Suppressor macrophage (primary cell): ENCODE measurements at places on chromosomes 12 and 14.
A peak's percentile ranks its signal among the peaks of the same experiment; 100 is the strongest.

DNA sequence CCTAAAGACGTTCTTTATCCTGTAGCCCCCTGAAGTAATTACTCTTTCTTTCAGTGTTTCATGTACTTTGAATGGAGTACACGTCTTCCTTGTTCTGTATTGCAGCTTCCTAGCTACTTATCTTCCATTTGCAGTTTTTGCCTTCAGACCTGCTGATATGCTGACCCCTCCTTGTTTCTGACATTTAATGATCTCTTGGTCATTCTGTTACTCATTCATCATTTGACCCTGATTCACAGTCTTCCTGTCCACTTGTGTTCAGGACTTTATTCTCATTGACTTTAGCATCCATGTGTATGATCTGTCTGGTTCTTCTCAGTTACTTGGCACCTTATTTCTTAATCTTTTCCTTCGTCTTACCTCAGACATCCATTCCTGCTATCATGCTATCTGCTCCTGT lies 22.2 kb downstream of the CPSF2 start:
- no peak for DNase-seq

- DNase-seq = peak; percentile 1
Observed at GRCh38 chr14:65413739-65414045, 1.2 kb downstream of the FUT8 start.

- DNase-seq = no peak
Observed at GRCh38 chr14:33454707-33455106, 496.2 kb downstream of the EGLN3 start.

GRCh38 chr12:75528692-75529091 lies 17.3 kb upstream of the KRR1 start:
- DNase-seq = peak; percentile 8

DNA sequence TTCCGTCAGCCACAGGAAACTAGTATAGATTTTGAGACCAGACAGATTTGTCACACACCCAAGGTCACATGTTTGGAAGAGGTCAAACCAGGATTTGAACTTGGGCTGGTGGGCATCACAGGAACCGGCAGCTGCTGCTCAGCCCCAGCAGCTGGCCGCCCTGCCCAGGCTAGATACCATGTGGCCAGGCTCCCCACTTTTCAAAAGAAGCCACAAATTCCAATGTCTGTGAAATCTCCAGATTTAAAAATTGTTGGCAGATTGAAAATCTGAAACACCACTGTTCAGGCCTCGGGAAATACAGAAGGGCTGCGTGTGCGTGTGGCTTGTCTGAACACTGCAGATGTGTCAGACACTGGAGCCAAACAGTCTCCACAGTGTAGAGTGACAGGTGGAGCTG lies 30.4 kb downstream of the MMAB start:
- DNase-seq = no peak

DNA sequence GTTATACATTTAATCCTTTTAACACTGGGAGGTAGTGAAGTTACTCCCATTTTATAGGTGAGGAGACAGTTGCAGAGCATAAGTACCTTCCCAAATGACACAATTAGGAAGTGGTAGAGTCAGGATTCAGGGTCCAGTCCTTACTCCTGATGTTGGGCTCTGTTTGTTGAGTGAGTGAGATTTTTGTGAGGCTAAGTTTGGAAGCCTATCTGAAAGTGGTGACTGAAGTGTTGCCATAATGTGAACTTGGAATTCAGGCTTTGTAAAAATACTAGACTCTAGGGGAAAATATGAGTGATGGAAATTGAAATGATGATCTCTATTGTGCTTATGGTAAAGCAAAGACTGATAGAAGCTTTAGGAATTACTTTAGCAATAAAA lies 2.2 kb downstream of the NUDT4 start:
- DNase-seq = no peak

DNA sequence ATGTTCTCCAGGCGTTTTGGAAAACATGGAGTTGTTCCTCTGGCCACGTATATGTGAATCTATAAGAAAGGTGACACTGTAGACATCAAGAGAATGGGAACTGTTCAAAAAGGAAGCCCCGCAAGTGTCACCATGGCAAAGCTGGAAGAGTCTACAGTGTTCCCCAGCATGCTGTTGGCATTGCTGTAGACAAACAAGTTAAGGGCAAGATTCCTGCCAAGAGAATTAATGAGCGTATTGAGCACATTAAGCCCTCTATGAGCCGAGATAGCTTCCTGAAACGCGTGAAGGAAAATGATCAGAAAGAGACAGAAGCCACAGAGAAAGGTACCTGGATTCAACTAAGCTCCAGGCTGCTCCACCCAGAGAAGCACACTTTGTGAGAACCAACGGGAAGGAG lies 92.5 kb upstream of the EIF5 start:
- no peak for DNase-seq

- no peak for DNase-seq
Observed at GRCh38 chr14:29636870-29637269, 290.8 kb downstream of the PRKD1 start.

DNA sequence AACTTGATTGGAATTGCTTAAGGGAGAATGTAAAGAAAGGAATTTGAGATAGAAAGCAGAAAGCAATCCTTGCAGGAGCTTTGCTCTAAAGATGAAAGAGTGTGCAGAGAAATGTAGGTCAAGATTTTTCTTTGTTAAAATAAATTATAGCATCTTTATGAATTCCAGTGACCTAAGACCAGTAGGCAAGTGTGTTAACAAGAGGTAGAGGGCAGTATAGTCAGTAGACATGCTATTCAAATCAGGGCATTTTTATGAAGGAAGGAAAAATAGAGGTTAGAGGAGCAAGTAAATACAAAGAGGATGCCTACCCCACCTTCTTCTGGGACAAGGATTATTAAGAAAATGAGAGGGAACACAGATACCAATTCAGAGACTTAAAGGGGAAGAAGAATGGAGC lies 148.5 kb downstream of the PLCZ1 start:
- no peak for DNase-seq

GRCh38 chr12:93390549-93391297 lies 13.0 kb downstream of the NUDT4 start:
- no peak for DNase-seq

GRCh38 chr14:104429291-104429861 lies 150.2 kb upstream of the C14orf180 start:
- no peak for DNase-seq

- DNase-seq = no peak
Observed at GRCh38 chr14:53696217-53696965, 260.2 kb downstream of the BMP4 start.

DNA sequence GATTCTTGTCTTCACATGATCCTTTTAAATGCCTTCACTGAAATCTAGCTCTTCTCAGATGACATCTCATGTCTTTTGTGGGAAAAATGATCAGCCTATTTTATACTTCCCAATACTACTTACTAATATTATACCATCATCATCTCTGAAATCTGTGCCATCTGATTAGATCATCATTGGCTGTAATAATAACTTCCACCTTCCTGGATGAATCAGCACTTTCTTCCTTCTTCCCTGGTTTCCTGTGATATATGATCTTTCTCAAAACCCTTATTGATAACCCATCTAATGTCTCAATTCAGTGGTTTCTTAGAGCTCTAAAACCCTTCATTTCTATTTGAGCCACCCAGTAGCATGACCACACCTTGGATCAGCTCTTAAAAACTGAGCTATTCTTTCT lies 30.9 kb downstream of the GPR137C start:
- no peak for DNase-seq

GRCh38 chr12:61356485-61356884 lies 903.7 kb upstream of the USP15 start:
- no peak for DNase-seq

GRCh38 chr14:81222126-81222525 lies 1.4 kb upstream of the GTF2A1 start:
- no peak for DNase-seq

DNA sequence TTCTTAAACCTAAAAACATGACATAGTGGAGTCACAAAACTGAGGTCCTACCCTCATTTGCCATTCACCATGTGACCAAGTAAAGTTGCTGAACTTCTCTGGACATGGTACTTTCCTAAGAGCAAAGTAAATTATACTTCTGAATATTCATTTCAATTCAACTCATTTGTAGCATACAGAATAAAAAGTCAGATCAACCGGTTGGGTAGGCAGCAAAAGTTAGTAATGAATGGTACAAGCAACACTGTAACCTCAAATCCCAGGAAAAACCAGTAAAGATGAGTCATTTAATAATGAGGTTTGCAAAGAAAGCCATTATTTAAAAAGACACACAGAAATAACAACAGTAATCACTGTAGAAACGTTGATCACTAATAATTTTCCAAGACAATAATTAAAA lies 8.7 kb downstream of the POLE2 start:
- no peak for DNase-seq

DNA sequence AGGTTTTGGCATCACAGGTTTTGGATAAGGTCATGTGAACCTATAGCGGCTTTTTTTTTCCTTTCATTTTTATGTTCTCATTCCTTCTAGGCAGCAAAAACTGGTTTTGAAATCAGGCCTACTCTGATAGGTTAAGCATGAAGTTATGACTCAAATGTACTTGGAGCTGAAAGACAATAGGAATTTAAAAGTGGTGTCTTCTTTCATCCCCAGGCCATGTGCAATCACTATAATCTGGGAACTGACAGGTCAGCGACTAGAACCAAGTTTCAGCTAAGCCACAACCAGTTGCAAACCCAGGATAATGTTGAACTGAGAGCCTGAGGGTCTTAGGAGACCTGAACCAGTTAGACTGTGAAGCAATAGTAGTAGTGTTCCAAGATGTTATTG lies 74.3 kb downstream of the ANO6 start:
- no peak for DNase-seq

DNA sequence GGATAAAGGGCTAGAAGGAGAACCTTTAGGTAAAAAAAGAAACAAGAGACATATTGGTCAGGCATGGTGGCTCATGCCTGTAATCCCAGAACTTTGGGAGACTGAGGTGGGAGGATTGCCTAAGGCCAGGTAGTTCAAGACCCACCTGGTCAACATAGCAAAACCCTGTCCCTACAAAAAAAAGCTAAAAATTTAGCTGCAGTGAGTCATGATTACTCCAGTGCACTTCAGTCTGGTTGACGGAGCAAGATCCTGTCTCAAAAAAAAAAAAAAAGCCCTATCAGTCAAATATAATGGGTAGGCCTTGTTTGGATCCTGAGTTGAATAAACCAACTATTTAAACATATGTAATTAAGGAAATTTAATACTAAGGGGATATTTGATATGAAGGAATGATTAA lies 54.2 kb downstream of the PPP1R36 start:
- no peak for DNase-seq

DNA sequence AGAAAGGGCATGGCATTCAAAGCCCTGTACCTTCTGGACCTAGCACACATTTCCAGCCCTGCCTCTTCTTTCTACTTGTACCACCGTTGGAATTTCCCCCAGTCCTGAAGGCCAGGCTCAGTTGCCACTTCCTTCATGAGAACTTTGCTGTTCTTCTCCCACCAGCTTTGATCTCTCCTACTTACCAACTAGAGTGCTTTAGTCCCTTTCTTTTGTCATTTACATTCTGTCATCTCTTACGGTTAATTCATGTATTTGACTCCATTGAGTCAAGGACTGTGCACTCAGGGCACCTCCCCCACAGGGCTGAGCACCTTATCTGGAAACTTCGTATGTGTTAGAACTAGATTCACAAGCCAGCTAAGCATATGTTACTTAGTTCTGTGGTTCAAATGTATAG lies 26.3 kb downstream of the BICDL1 start:
- DNase-seq = no peak

DNA sequence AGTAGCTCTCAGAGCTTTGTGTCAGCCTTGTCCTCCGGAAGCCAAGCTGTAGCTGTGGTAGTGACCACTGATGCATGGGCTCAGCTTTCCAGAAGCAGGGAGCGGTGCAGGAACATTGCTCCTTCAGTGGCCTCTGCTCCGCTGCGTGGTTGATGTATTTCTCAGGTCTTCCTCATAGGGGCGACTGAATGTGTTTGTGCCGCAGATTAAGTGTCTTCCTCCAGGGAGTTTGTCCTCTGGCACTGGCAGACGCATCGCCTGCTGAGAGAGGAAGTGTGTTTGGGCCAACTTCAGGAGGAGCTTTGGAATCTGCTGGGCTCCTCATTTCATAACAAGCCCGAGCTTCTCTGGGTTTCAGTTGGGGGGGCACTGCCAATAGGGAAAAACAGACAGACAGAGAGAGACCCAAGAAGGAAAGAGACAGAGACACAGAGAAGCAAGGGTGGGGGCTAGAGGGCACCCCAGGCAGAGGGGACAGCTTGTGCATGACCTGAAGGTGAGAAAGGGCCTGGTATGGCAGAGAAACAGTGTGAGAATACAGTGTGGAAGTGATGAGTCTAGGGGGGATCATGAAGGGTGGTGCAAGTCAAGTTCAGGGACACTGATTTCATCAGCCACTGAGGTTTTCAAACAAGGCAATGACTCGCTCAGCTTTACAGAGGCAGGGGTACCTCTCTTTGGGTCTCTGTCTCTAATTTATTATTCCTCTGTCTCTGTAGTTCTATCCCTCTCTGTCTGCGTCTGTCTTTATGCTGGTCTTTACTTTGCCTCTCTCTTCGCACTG lies 69.4 kb upstream of the PRIMA1 start:
- DNase-seq = no peak

DNA sequence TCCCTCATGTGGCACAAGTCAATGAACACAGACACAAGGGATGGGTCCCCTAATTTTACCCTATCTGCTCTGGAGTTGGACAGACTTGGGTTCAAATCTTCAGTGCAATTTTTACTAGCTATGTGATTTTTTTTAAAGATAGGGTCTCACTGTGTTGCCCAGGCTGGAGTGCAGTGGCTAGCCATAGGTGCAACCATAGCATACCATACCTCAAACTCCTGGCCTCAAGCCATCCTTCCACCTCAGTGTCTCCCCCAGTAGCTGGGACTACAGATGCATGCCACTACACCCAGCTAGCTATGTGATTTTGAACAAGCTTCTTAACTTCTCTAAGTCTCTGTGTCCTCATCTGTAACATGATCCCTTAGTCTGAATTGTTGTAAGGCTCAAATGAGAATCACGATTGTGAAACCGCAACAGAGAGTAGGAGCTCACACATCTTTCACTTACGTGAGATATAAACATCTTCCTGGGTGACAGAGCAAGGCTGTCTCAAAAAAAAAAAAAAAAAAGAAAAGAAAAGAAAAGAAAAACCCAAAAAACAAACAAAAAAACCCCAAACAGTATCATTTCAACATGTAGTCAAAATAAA lies 4.7 kb downstream of the CALCOCO1 start:
- no peak for DNase-seq

GRCh38 chr12:116336542-116337065 lies 59.1 kb upstream of the MED13L start:
- peak; percentile 92 for DNase-seq

- DNase-seq = no peak
Observed at GRCh38 chr12:67655829-67656228, 7.3 kb downstream of the DYRK2 start.

GRCh38 chr12:56337753-56338251 lies 882 bp upstream of the IL23A start:
- peak; percentile 67 for DNase-seq

GRCh38 chr12:28145216-28145615 lies 45.0 kb upstream of the CCDC91 start:
- no peak for DNase-seq

DNA sequence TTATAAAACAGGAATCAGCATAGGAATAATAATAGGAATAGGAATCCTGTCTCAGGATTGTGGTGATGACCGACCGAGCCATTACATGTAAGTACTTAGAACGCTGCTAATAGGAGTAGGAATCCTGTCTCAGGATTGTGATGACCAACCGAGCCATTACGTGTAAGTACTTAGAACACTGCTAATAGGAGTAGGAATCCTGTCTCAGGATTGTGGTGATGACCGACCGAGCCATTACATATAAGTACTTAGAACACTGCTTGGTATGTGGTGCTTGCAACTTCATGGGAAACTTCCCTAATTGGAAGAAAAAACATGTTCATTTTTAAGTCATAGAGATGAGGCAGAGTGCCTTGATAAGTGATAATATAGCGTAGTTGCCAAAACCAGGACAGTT lies 30.0 kb downstream of the ELK3 start:
- DNase-seq = no peak

- DNase-seq = no peak
Observed at GRCh38 chr12:58007875-58008274, 66.5 kb downstream of the ATP23 start.
